ENCODE measurements at places on chromosomes 7 and 10. TPM values are rescaled to one million over a fixed set of nuclear protein-coding genes. Genes with fewer than 3 reads are reported as not detected.

Gene CACNA2D1
- 9.5 TPM for total RNA-seq

Gene CASP7
- 20.0 TPM for total RNA-seq

DNA sequence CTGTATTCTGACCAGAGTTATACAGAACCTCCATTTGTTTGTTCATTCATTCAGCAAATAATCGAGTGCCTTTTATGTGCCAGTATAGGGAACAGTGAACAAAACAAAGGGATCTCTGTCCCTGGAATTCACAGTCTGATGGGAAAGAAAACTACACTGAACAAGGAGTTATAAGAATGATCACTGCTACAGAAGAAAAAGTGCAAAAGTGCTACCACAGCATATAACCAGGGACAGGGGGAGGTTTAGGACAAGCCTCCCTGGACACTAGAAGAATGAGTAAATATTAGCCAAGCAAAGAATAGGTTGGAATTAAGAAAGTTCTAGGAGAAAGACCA is 4.2 kb downstream of the CLDN12 start:
- H3K4me3 ChIP-seq = no peak overlapping the region
- H3K4me1 ChIP-seq = peaks cover 16% of the 10 kb centered on the region
- no peak overlapping the region for H3K27ac ChIP-seq
- DNase-seq = no peak

GRCh38 chr7:149449897-149450296 is 11.0 kb downstream of the ZNF777 start:
- DNase-seq = no peak
- H3K27ac ChIP-seq = no peak overlapping the region
- no peak overlapping the region for H3K4me3 ChIP-seq
- H3K36me3 ChIP-seq = peaks cover 85% of the 10 kb centered on the region
- no peaks in the 10 kb centered on the region for H3K27me3 ChIP-seq

- H3K27me3 ChIP-seq = no peaks in the 10 kb centered on the region
- no peak overlapping the region for H3K4me3 ChIP-seq
- H3K36me3 ChIP-seq = no peaks in the 10 kb centered on the region
- DNase-seq = no peak
- no peak overlapping the region for H3K27ac ChIP-seq
- peaks cover 13% of the 10 kb centered on the region for H3K4me1 ChIP-seq
Measured at GRCh38 chr10:68474021-68474420, 2.2 kb upstream of the DNA2 start.

DNA sequence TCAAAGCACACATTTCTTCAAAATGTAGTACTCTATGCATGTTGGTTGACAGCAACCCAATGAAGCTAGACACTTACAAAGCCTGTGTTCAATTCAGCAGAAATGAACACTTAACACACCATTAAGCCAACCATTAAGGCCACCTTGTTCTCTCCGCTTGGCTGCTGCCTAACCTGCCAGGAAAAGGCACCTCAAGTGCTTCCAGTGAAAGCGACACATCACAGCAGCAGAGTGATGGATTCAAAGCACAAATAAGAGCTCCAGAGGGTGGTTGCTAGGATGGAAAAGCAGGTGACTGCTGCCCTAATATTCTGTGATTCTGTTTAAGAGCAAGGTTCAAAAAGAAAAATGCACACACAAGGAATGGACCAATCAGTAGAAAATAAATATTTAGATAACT is 81.5 kb upstream of the GNAI1 start:
- no peak for DNase-seq
- H3K4me1 ChIP-seq = no peaks in the 10 kb centered on the region
- H3K4me3 ChIP-seq = no peak overlapping the region
- H3K27ac ChIP-seq = no peak overlapping the region

GRCh38 chr10:63430999-63431356 is 34.8 kb downstream of the JMJD1C start:
- H3K27me3 ChIP-seq = no peaks in the 10 kb centered on the region
- peaks cover 36% of the 10 kb centered on the region for H3K4me1 ChIP-seq
- no peak overlapping the region for H3K4me3 ChIP-seq
- no peak for DNase-seq

- DNase-seq = no peak
- H3K27me3 ChIP-seq = no peaks in the 10 kb centered on the region
- no peak overlapping the region for H3K4me3 ChIP-seq
- H3K27ac ChIP-seq = no peak overlapping the region
Measured at GRCh38 chr7:55374213-55374612, 9.1 kb downstream of the LANCL2 start.

Measured in suprapubic skin (tissue), 4 donors.